GM06990 (cell line): ENCODE measurements at places on chromosomes 1 and 21.

DNA sequence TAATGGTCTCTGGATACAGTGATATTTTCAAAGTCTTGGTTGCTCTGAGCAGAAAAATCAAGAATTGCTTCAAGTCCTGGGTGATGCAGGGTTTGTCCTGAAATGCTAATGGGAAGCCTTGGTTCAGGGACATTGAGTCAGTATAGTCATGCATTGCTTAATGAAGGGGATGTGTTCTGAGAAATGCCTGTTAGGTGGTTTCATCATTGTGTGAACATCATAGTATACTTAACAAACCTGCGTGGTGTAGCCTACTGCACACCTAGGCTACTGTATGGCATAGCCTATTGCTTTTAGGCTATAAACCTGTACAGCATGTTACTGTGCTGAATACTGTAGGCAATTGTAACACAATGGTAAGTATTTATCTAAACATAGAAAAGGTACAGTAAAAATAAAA lies 36.4 kb downstream of the TBCE start:
- DNase-seq, result no peak

GRCh38 chr1:16137890-16138467 lies 17.9 kb downstream of the EPHA2 start:
- DNase-seq, result no peak

- DNase-seq, result no peak
Measured at GRCh38 chr1:53067886-53068285, 5.9 kb downstream of the PODN start.

DNA sequence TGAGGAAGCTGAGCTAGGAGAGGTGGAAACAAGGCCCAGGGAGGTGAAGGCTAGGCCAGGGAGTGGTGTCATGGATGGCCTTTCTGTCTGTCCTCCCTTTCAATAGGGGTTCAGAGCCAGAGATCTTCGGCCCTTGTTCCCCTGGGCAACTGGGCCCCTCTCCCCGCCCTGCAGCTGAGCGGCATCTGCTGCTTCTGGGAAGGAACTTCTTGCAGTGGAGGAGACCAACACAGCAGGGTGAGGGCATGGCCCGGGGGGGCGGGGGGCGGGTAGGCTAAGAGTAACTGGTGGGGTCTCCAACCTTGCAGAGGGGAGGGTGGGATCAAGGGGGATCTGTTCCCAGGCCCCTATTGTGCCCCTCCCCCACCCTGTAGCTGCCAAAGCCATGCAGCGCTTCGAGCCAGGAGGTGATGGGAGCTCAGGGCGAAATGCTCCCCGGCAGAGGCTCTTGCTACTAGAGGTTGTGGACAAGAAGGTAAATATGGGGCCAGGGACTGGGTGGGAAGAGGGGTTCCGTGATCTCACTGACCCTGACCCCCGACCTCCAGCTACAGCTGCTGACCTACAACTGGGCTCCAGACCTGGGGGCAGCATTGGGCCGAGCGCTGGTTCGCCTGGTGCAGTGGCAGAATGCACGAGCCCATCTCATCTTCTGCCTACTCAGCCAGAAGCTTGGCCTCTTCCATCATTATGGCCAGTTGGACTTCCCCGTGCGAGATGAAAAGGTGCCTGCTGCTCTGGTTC lies 11.7 kb downstream of the HYI start:
- DNase-seq, result no peak

DNA sequence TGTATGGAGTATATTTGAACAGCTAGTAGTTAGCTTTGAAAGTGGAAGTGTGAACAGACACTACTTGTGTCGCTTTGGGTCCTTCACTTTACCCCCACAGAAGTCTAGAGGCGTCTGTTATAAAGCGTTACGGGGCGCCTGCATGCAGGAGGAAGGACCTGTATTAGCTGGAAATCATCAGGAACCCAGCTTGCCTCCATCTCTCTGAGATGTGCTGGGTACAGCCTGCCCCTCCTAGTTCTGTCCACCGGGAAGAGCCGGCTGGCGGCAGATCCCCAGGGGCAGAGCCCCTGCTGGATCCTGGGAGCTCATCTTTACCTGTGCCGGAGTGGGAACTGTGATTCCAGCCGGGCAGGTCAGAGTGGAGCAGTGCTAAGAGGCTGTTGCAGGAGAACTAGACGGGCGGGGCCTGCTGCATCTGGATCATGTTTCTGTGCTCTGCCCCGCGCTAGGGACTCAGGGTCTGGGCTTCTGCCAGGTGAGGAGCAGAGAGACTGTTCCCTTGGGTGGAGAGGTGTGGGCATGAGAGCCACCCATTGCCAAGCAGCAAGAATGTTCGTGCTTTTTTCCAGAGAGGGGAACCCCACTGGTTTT lies 22.3 kb upstream of the SPSB1 start:
- no peak for DNase-seq

DNA sequence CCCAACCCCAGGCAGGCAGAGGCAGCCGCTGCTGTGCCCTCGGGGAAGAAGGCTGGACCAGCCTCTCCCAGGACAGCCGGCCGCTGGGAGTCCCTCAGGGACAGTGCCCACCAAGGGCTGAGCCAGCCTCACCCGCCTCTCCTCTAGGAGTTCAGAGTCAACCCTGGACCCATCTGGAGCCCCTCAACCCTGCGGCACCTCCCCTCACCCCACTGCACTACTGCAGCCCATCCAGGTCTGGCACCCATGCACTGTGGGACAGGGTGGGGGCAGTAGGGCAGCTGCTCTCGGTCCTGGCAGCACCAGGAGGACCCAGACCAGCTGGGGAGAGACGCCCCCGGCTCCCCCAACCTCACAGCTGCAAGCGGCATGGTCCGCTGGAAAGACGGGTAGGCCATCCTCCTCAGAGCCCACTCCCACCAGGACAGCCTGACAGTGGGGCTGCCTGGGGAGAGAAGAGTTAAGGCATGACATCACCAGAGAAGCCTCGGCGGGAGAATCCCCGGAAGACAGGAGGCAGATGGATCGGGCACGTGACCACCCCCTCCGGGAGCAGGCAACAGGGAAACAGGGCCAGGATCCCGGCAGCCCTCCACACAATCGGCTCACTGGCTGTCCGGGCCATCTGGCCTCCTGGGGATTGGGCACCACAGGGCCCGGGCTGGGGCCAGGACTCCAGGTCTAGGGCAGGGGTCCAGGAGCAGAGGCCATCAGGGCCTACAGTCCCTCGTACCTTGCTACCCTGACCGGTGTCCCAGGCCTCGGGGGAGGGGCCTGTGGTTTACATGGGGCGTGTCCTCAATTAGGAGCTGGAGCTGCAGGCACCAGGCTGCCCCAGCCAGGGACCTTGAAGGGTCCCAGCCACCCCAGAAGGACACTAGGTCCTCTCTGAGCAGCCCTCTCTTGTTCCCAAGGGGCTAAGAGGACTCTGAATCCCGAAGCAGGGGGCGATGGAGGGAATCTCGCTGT lies 3.1 kb downstream of the ACAP3 start:
- DNase-seq, result no peak

DNA sequence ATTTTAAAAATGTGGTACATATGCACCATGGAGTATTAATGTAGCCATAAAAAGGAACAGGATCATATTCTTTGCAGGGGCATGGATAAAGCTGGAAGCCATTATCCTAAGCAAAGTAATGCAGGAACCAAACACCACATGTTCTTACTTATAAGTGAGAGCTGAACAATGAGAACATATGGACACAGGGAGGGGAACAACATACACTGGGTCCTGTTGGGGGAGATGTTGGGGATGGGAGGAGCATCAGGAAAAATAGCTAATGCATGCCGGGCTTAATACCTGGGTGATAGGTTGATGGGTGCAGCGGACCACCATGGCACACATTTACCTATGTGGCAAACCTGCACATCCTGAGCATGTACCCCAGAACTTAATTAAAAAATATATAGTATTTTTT lies 352.5 kb upstream of the KAZN start:
- no peak for DNase-seq

GRCh38 chr21:15774590-15774989 lies 44.8 kb downstream of the USP25 start:
- no peak for DNase-seq

- no peak for DNase-seq
Measured at GRCh38 chr1:227793948-227794816, 21.3 kb upstream of the PRSS38 start.

- no peak for DNase-seq
Measured at GRCh38 chr1:40708750-40709099, 17.2 kb downstream of the NFYC start.

DNA sequence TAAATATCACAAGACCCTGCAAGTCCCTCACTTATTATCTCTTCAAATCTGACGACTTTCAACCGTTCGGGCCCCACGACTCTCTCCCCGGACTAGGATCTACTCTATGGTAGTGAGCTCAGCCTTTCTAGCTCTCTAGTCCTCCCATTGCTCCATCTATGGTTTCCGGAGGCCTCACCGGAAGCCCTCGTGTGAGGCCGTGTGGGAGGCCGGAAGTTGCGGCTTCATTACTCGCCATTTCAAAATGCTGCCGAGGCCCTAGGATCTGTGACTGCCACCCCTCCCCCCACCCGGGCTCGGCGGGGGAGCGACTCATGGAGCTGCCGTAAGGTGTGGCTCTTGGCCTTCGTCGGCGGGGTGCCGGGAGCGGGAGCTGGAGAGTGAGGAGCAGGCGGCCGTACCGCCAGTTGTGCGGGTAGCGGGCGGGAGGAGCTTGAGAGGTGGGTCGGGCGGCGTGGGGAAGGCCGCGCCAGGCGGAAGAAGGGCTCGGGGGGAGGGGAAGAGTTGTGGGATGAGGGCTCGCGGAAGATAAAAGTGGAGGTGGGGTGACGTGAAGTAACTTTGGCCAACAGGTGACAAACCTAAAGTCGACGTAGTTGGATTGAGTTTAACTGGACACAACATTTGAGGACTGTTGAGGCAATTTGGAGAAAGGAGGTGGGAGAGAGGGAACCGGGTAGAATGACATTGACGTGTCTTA lies at the start of gene MDM4:
Gene MDM4, plus strand, starts transcription at position 227 of the 700 bp plus-strand sequence. CDS start 9,113 bp downstream, outside the sequence.
- DNase-seq, result peak; percentile 96

- DNase-seq, result no peak
Measured at GRCh38 chr1:97204468-97204867, 482.9 kb downstream of the PTBP2 start.

DNA sequence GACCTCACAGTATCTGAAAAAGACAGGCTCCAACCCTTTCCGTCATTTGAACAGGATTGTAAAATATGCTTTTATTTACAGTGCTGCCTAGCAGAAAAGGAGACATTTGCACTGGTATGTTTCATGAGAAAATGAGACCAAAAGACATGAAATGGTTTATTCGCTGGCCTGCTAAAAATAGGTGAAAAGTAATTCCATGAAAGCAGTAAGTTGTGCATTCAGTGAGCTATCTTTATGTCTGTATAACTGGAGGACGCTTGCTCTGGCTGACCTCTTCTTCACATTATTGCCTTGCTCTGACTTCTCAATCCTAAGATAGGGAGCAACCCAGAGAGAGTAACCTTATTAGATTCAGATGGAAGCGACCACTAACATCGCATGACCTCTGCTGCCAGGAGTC lies 38.3 kb downstream of the ODF2L start:
- no peak for DNase-seq

GRCh38 chr1:40393173-40393572 lies 19.6 kb downstream of the SMAP2 start:
- DNase-seq, result no peak

- DNase-seq, result no peak
Measured at GRCh38 chr1:40857737-40858136, 4.4 kb downstream of the CITED4 start.

- no peak for DNase-seq
Measured at GRCh38 chr1:235908742-235909520, 42.2 kb upstream of the LYST start.

- DNase-seq, result peak; percentile 50
Measured at GRCh38 chr1:184685116-184685515, 69.5 kb downstream of the EDEM3 start.

- DNase-seq, result no peak
Measured at GRCh38 chr1:214685906-214686305, 82.9 kb downstream of the CENPF start.

- DNase-seq, result no peak
Measured at GRCh38 chr1:232880354-232880753, 70.1 kb upstream of the NTPCR start.

DNA sequence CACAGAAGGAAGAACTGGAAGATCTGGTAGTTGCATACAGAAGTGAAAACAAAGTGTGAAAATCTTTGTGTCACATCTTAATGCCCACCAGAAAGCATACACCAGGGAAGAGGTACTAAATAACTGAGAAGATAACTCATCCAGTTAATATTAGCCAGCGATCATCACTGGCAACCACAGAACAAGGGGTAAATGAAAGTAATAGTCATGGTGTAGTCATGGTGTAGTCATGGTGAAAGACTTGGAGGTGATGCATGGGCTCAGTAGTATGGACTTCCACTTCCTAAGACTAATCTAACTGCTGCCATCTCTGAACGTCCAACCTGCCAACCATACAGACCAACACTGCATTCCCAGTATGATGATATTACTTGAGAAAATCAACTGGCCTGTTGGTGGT lies 481.2 kb upstream of the NR5A2 start:
- DNase-seq, result no peak

DNA sequence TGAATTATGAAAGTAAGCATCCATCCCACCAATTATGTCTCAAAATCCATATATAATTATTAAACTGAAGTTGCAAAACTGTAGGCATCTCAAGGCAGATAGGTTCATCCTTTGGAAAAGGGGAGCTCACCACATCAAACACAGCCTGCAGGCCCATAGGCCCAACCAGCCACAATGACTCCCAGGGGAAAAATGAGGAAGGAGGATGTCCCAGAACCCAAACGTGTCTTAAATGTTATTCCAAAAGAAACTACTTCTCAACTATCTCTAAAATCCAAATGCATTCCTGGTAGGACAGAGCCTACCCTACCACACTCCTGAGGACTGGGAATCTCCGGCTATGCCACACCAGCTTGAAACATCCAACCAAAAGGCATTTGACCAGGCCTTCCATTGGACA lies 12.8 kb downstream of the TIAM1 start:
- no peak for DNase-seq

DNA sequence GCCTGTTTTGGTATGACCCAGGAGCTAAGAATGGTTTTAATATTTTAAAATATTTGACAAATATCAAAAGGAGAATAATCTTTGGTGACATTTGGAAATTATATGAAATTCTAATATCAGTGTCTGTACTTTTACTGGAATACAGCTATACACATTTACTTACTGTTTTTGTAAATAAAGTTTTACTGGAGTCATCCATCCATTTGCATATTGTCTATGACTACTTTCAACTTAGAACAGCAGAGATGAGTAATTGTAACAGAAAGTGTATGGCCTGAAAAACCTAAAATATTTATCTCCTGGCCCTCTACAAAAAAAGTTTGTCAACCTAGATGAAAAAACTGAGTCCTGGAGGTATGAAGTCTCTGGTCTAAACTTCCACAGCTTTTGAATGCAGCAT lies 5.8 kb upstream of the MAP3K7CL start:
- DNase-seq, result peak; percentile 38

GRCh38 chr1:199843861-199844260 lies 183.6 kb upstream of the NR5A2 start:
- DNase-seq, result no peak

- no peak for DNase-seq
Measured at GRCh38 chr1:200980452-200980772, 43.1 kb downstream of the KIF21B start.

GRCh38 chr21:41777951-41778815 lies 11.3 kb upstream of the RIPK4 start:
- no peak for DNase-seq

GRCh38 chr1:102219463-102219862 lies 222.7 kb upstream of the OLFM3 start:
- no peak for DNase-seq
